Hematopoietic multipotent progenitor cell treated with erythropoietin and hydrocortisone succinate and interleukin-3 and kit ligand, for 4 days (in vitro differentiated cells): ENCODE measurements at places on chromosomes 6 and 20.
A peak's percentile ranks its signal among the peaks of the same experiment; 100 is the strongest.

DNA sequence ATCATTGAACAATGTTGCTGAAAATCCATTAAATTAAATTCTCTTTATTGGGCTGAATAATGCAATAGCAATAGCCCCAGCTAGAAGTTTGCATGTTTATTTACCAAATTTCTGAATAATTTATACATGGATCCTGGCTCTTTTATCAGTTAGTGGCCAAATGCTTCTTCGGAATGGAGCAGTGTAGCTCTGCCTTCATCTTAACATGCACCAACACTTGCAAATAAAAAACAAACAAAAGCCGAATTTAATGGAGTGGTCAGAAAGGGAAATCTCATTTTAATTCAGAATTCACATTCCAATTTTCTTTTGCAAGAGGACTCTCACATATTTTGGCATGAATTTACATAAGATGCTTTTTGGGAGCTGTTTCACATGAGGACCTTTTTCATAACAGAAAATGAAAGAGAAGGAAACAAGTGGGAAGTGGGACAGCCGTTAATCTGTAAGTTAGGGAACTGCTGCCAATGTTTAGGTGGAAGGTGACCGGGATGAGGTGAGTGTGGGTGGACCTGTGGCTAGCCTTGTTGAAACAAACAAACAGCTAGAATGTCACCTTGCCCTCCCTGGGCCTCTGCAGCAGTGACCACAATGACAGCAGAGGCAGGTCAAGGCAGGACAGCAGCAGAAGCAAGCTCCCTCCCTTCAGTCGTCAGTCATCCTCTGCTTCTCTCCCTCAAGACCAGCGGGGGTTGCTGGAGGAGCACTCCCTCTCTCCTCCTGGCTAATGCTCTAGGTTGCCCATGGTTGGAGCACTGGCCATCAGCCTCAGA is 73.2 kb downstream of the INSM1 start:
- DNase-seq, result no peak

DNA sequence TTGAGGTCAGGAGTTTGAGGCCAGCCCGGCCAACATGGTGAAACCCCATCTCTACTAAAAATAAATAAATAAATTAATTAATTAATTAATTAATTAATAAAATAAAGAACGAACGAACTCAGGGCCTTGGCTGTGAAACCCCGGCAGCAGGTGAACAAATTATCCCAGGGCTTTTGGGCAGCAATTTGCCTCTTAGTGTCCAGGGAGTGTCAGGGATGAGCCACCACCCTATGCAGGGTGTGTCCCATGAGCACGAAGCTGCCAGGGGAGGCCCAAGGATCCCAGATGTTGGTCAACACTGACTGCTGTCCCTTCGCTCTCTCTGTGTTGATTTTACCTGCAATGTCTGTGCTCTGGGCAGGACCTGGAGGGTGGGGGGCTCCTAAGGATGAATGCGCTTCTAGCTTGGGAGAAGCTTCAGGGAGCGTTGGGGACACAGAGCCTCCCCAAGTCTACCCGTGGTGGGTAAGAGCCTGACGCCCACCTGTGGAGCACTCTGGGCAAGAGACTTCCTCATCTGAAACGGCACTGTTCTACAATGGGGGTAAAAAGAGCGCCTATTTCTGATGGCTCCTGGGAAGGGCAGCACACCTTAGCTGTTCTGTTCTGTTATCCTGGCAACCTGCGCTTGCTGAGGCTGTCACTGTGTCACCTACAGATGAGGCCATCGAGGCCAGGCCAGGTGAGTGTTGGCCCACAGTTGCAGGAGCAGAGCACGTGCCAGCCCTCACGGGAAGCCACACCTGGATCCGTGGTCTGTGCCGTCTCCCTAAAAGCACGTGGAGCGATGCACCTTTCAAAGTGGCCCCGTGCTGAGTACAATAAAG is 125.5 kb upstream of the CDH4 start:
- DNase-seq, result no peak

DNA sequence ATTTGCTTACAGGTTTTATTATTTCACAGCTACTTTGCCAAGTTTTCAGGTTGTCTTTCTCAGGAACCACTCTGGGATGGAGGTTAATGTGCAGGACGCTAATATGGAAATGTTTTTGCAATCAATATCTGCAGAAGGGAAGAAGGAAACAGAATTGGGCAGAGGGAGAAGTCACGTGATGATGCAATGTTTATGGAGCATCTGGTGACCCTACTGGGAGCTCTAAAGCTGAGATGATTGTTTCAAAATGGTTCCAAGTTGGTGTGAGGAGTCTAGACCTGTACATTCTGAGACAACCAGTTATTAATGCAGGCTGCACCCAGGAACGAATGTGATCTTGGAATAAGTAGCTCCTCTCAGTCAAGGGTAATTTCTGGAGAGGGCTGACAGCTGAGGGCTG is 905.4 kb upstream of the FLRT3 start:
- DNase-seq, result no peak

GRCh38 chr20:47708140-47708807 is 77.0 kb downstream of the SULF2 start:
- DNase-seq, result no peak

GRCh38 chr6:112415366-112415765 is 68.2 kb downstream of the RFPL4B start:
- DNase-seq, result no peak

- no peak for DNase-seq
These were observed 84.6 kb downstream of the MAFB start for GRCh38 chr20:40604416-40604815.

- DNase-seq, result no peak
These were observed 228.5 kb downstream of the ZMYND8 start for GRCh38 chr20:47127999-47128398.

GRCh38 chr6:32852844-32853540 is 512 bp downstream of the TAP1 start:
- DNase-seq, result peak; percentile 65

DNA sequence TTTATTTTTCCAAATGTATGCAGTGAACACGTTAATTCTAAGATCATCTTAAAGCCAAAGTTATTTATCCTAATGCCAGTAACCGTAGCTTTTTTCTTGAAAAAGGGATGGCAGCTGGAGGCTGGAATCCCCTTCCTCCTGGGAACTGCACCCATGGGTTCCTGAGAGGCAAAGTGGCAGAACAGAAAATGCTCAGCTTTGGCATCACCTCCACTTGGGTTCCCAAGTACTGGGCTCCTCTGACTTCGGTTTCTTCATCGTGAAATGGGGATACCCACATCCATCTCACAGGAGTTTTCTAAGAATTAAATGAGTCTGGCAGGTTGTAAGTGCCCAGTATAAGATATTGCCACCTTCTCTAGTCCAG is 6.2 kb upstream of the DDX43 start:
- no peak for DNase-seq

DNA sequence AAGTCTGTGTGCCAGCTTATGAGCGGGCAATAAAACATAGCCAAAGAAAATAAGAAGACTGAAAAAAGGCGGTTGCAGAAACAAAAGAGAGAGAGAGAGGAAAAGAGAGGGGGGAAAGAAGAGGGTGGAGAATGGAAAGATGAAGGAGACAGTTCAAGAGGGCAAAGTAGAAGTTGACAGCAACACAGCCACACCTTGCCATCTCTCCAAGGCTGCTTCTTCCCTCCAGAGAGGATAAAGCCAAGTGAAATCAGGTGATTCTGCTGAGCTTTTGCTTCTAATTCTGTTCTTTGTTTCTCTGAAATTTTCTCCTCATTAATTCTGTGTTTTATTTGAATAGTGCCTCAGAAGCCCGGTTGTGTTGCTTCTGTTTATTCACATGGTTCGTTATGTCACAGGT is 48.5 kb downstream of the PTPRK start:
- DNase-seq, result no peak
